NCI-H446 treated with DMSO at 0.1 percent for 48 hours (cell line): ENCODE measurements at places on chromosomes 4 and X.

DNA sequence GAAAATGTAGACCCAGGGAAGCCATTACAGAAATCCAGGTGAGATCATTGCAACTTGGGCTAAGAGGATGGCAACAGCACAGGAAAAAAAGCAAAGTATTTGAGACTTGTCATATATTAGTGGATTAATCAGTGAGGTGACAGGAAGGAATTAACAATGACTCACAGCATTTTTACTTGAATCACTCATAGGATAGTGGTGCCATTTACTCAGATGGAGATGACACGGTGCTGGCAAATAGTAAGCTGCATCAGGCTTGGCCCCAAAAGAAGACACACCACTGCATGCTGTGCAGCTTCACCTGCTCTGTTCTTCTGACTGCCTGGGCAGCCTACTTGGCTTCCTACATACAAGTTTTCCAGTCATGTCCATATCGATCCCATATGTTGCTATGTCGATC is 144.8 kb downstream of the FRYL start:
- peak; percentile 10 for DNase-seq

DNA sequence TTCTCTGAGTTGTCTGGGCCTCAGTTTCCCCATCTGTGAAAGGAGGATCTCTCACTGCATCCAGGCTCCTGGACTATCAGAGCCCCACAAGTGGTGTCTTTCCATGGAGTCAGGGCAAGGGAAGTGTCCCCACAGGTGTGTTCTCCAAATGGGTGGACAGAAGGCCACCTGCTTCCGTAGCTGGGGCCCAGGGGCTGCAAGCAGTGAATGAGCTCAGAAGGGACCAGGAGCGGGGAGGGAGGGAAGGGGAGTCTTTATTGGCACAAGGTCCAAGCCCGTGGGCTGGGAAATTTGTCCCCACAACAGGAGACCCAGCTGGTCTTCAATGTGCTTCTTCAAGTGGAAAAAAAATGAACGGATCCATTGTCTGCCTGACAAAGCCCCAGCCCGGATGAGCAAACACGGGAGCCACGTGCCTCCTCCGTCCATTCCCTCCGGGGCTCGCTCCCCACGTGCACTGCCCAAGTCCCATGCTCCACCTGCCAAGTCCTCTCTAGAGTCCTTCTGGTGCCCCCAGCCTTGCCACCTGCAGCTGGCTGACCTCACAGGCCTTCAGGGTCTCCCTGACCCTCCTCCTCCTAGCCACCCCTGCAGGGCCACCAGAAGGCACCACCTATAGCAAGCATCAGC is 72.0 kb downstream of the JAKMIP1 start:
- DNase-seq: no peak

DNA sequence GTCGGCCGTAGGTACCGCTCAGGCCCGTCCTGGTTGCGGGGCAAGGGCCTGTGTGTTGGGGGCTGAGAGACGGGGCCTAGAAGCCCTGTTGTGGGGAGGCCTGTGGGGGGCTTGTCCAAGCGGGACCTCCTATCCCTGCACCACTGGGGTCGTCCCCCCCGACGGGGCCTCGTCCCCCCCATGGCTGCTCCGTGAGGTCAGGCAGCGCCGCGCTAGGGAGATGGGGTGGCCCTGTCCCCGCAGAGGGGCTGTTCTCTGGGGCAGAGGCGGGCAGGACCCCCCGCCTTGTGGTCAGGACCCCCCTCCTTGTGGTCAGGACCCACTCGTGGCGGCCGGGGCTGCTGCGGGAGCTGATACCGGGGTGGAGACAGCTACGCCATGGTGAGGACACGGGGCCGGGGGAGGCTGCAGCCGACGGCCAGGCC is 12.1 kb upstream of the GTPBP6 start:
- no peak for DNase-seq

GRCh38 chr4:56424697-56425514 is 10.5 kb downstream of the PPAT start:
- no peak for DNase-seq

DNA sequence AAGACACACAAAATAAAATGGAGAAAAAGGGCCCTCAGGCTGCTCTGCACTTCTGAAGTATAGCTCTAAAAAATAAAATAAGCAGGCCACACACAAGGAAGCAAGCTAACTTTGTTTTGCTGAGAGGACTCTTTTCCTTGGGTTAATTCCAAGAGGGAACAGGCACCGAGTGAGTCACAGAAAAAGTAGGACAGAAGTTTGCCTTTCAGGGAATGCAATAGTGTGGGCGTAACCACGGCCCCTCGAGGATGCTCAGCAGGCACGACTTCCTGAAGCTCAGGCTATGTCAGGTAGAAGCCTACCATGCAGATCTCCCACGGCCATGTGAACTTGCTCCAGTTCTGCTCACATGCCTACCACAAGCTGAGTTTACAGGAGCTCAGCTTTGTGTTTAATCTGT is 22.1 kb downstream of the PPP1R2C start:
- DNase-seq: no peak

- DNase-seq: no peak
These were observed 37.0 kb downstream of the RCHY1 start for GRCh38 chr4:75477201-75477600.

- DNase-seq: peak; percentile 48
These were observed 14.9 kb downstream of the RASL11B start for GRCh38 chr4:52877036-52877435.

GRCh38 chr4:11455201-11455835 is 26.6 kb upstream of the HS3ST1 start:
- DNase-seq: no peak

DNA sequence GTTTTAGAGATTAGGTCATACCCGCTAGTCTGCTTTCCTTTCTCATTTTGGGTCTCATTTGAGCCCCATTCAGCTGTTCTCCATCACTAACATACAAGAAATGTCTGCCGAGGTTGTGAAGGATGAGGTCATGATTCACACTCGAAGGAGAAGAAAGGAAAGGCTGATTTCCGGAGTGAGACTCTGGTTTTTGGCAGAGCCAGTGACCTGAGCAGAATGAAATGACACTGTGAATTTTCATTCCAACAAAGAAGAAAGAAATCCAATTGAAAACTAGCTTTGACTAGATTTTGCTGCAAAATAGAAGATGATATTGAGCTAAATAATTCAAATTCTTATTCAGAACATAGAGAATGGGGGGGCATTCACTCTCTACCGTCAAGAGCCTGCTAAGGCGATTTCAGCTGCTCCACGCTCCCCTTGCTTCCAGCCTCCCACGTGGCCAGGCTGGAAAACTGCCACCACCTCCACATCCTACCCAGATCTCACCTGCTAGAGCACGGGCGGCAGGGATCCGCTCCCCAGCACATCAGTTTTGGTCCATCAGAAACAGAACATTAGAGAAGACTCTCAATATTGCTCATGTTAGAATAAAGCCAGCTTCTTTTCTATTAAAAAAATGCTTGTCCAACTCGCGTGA is 39.0 kb downstream of the F11 start:
- no peak for DNase-seq

GRCh38 chr4:150976478-150977118 is 38.5 kb downstream of the LRBA start:
- no peak for DNase-seq

- DNase-seq: no peak
These were observed 27.9 kb downstream of the ARHGEF6 start for GRCh38 chrX:136752796-136753195.

GRCh38 chr4:2007804-2008670 is 737 bp downstream of the NELFA start:
- DNase-seq: no peak

GRCh38 chr4:5917672-5918071 is 24.8 kb upstream of the CRMP1 start:
- DNase-seq: no peak

DNA sequence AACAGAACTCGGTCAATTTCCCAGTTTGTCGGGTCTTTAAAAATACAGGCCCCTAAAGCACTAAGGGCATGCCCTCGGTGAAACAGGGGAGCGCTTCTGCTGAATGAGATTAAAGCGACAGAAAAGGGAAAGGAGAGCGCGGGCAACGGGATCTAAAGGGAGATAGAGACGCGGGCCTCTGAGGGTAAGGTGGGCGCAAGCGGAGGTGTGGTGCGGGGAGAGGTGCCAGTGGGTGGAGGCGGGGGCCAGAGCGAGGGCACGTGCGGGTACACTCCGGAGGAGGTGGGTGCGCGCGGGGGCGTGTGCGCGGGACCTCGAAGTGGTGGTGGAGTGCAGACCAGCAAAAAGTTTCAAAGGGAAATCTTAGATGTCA is 787 bp upstream of the TET2 start:
- no peak for DNase-seq

DNA sequence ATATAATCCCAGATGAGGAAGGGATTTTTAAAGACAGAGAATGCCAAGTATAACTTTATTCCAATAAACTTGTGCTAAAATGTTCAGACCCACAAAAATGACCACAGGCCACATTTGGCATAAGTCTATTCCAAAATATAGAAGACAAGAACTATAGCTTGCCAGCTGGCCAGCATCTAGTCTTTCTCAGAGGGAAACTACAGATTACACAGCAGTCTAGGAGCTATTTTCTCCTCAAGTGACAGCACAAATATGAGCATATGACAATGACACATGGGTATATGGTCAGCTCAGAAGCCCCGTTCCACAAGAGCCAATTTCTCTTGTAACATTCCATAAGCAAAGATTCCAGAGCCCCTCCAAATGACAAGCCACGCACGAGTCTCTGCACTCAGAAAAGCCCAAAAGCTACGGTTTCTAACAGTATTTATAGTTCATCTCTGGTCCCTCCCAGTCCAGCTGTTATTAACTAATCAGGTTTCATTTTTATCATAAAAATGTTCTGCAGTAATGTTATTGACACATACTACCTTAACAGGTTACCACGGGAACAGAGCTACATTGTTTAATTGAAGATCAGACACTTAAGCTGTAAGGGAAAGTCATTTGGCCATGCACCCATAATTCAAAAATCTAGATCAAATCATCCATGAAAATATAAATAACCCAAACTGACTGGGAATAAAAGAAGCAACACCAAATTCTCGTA is 70.3 kb downstream of the RAB28 start:
- peak; percentile 3 for DNase-seq
